Posterior vena cava (tissue), 2 donors: ENCODE measurements at places on chromosomes 2 and 18. TPM values are rescaled to one million over a fixed set of nuclear protein-coding genes. Genes with fewer than 3 reads are reported as not detected.

GRCh38 chr2:63662028-63662804 lies 73.5 kb downstream of the MDH1 start:
- no peak for DNase-seq

The IL18RAP gene
- 1.9 TPM for total RNA-seq

GRCh38 chr2:129252781-129253460 lies 726.5 kb upstream of the RAB6C start:
- no peak for DNase-seq

The STPG4 gene
- not detected for total RNA-seq

- no peak for DNase-seq
Measured at GRCh38 chr2:70450641-70451250, 102.9 kb downstream of the TGFA start.

The SCYGR4 gene
- total RNA-seq, result not detected

DNA sequence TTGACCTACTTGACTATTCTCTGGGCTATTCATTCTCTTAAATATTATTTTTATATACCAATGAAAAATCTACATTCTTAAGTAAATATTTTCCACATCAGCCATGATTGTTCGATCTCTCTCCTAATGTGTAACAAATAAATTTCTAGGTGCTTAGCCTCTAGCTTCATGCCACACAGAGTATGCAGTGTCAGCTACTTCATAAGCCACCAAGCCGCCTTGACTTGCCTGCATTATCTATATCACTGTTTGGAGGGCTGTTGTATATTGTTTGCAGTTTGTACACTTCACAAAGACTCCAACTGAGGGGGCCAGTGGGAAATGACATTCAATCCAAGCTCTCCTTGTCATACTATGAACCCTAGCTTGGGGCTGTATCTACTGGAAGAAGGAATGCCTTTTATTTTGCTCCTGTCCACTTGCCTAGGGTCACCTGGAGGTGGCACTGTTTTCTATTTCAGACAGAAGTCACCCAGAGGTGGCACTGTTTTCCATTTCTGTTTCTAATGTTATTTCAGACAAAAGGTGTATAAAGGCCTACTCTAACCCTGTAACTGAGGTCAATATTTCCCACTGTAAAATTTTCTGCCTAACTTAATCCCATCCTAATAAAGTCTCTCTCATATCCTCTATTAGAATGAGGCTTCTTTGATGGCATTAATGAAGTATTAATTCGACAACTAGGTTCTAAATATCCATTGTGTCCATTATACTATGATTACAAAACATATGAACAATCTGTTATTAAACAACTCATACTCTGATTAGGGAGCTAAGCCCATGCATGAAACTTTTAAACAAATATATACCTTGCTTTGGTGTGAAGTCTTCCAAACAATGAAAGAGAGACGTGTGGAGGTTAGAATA lies 36.4 kb downstream of the COL5A2 start:
- no peak for DNase-seq

GRCh38 chr2:198701481-198701880 lies 756.3 kb downstream of the SATB2 start:
- DNase-seq, result no peak

The HTR2B gene
- total RNA-seq, result 9.4 TPM

GRCh38 chr18:63465059-63465458 lies 11.7 kb upstream of the SERPINB5 start:
- no peak for DNase-seq

DNA sequence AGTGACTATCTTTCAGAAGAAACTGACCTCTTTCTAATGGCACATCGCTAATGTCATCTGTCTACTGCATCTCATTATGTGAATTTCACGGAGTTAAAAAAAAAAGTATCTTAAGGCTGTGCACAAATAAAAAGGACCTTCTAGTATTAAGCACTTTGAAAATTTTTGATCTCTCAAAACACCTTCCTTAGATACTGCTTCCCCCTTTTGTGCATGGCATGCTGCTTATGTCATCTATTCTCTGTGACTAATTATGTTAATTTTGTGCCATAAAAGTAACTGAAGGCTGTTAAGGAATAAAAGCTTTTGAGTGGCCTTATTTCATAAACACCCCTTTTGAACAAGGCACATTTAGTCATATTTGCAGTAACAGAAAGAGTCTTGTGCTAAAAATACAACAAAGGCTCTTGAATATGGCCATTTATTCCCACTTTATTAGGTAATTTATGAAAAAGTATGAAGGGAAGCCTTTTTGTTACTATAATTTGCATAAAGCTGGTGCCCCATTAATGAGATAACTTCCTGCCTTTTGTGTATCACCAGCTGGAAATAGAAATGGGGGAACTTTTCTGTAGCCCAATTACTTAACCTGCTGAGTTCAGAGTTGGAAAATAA lies 1412.0 kb upstream of the ZEB2 start:
- no peak for DNase-seq

The IL37 gene
- total RNA-seq, result not detected

The TTL gene
- 33.5 TPM for total RNA-seq

DNA sequence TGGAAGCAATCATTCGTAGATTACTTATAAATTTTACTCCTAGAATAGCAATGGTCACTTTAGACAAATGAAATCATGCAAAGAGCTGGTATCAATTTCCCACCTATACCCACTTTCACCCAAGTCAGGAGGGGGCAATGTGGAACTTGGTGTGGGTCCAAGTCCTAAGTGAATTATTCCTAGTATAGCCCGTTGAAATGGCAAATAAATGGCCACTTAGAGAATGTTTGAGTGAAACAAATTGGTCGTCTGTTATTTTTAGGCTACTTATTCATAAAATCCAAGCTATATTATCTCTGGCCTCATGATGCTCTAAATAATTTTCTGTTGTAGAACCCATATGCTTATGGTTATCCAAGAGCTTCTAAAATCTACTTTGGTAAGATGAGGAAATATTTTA lies 98.1 kb downstream of the MYO3B start:
- DNase-seq, result no peak

GRCh38 chr2:43708178-43708577 lies 31.9 kb upstream of the C1GALT1C1L start:
- DNase-seq, result no peak

DNA sequence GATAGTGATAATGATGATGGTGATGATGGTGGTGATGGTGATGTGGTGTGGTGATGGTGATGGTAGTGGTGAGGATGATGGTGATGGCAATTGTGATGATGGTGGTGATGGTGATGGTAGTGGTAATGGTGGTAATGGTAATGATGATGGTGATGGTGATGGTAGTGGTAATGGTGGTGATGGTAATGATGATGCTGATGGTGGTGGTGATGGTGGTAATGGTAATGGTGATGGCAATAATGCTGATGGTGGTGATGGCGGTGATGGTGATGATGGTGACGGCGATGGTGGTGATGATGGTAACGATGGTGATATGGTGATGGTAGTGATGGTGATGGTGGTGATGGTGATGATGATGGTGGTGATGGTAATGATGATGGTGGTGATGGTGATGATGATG lies 45.0 kb downstream of the ALK start:
- DNase-seq, result no peak

- peak; percentile 30 for DNase-seq
Measured at GRCh38 chr2:126678269-126679065, 22.5 kb downstream of the GYPC start.

DNA sequence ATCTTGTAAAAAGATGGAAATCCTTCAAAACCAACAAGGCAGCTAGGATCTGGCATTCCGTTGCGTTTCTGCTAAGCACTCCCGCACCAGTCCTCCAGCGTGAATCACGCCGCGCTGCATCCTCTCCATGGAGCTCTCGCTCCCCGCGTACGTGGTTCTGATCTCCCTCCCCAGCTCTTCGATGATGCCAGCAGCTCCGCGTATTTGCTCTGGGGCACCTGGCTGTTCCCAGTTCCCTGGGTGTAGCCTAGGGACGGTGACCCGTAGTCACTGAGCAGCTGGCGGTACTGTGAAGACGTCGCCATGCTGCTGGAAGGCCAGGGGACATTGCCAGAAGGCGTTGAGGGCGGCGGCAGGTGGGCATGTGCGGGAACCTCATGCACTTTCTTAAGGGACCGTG lies 407.5 kb downstream of the RNF144A start:
- DNase-seq, result no peak

The SPDYA gene
- 0.86 TPM for total RNA-seq

The CD302 gene
- 65.2 TPM for total RNA-seq

The GNAL gene
- 27.9 TPM for total RNA-seq

DNA sequence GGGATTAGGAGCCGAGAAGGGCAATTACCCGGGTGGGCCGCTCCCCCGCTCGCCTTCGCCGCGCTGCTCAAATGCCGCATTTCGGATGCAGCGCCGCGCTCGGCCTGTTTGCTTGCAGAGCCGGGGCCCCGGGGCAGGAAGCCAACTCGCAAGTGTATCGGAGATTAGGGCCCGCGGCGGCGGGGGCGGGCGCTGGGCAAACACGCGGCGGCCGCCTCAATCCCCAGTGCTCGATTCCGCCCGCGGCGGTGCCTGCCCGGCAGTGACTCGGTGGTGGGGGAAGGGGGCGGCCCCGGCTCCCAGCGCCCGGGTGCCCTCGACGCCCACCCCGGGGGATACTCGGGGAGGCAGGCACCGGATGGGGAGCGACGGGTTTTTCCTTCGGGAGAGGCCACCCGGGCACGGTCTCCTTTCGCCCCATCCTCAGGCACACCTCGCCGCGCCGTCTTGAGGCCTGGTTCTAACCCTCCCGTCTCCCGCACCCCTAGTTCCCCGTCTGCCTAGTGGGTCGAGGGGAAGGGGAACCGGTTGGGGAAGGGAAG lies 26.6 kb upstream of the NOTO start:
- DNase-seq, result peak; percentile 93

GRCh38 chr18:10768221-10768620 lies 242.4 kb downstream of the NAPG start:
- DNase-seq, result no peak

DNA sequence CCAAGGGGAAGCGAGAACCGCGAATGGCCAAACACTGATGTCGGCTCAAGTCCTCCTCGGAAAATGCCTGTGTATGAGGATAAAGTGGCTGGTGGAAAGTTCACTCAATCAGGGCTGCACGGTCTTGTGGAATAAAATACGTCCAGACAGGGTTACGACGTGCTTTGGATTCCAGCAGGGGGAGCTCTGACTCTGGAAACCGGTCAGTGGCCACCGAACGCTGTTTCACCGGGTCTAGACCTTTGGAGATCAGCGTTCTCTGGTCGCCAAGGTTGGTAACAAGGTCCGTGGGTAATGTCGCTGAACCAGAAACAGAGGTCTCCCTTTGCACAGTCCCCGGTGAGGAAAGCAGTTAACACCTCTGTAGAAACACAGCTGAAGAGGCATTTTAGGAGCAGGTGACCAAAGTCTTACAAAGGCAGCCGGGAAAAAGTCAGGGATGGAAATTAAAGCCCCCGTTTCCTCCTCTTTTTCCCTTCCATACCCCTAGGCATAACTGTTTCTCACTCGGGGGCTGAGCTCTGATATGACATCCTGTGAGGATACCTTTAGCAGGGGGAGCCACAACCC lies 47.8 kb downstream of the CDCA7 start:
- peak; percentile 89 for DNase-seq

The POTEF gene
- not detected for total RNA-seq

DNA sequence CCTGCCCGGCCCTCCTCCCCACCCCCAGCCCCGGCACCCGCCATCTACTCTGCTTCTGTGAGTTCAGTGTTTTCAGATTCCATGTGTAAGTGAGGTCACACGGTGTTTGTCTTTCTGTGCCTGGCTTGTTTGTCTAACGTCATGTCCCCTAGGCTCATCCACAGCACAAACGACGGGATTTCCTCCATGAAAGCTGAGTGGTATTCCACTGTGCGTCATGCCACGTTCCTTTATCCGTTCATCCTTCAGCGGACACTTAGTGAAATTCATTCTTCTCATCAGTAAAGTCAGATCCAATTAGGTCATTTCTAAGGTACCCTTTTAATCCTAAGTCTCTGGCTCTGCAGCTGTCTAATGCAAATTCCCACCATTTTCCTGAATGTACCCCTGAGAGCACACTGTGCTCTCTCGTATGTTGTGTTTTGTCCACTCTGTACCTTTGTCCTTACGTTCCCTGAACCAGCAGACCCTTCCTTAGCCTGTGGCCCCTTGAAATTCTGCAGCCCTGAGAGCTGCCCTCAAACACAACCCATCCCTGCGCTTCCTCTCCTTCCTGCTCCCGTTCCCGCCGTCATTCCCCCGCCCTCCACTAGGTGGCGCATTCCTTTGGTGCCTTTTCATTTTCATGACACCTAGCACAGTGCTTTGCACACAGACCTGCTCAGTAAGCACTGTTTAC lies 44.1 kb downstream of the TRAPPC12 start:
- peak; percentile 89 for DNase-seq

- no peak for DNase-seq
Measured at GRCh38 chr2:19895535-19895934, 6.2 kb downstream of the TTC32 start.

The COL3A1 gene
- 826 TPM for total RNA-seq

GRCh38 chr2:85064927-85065577 lies 68.1 kb upstream of the TCF7L1 start:
- DNase-seq, result no peak

GRCh38 chr18:45339810-45340550 lies 275.3 kb upstream of the SLC14A2 start:
- no peak for DNase-seq

The AGXT gene
- total RNA-seq, result not detected
